ENCODE measurements at places on chromosomes 6 and 20.
A peak's percentile ranks its signal among the peaks of the same experiment; 100 is the strongest.

GRCh38 chr6:22056398-22056797, 240.4 kb downstream of the PRL start:
- DNase-seq, result no peak

DNA sequence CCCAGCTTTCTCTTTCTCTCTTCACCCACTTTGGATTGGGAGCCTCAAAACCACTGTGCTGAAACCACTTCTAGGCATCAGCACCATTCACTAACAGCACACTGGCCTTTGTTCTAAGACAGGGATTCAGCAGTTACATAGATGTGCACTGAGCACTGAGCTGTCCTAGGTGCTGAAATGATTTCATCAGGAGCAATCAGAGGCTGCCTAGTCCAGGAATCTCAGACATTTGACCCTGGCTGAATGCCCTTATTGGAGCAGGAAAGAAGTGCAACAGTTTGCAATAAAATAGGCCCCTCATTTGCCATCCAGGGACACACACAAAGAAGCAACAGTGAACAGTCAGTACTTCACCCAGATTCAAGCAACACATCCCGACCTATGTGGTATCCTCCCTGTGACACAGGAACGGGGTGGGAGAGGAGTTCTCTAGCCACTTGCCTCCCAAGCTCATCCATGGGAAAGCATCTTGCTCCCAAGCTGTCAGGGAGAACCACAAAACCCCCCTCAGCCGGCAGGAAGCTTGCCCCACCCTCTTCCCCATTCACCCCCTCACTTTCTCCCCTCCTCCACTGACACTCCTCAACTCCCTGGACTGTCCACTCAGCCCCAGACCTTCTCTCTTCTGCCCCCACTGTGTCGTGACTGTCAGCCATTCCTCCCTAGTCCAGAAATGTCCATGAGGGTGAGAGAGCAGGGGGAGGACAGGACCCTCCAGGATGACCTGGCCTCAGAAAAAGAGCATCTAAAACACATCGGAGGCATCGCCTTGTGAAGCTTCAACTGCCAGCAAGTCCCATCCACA, 304.4 kb downstream of the PREX1 start:
- no peak for DNase-seq

DNA sequence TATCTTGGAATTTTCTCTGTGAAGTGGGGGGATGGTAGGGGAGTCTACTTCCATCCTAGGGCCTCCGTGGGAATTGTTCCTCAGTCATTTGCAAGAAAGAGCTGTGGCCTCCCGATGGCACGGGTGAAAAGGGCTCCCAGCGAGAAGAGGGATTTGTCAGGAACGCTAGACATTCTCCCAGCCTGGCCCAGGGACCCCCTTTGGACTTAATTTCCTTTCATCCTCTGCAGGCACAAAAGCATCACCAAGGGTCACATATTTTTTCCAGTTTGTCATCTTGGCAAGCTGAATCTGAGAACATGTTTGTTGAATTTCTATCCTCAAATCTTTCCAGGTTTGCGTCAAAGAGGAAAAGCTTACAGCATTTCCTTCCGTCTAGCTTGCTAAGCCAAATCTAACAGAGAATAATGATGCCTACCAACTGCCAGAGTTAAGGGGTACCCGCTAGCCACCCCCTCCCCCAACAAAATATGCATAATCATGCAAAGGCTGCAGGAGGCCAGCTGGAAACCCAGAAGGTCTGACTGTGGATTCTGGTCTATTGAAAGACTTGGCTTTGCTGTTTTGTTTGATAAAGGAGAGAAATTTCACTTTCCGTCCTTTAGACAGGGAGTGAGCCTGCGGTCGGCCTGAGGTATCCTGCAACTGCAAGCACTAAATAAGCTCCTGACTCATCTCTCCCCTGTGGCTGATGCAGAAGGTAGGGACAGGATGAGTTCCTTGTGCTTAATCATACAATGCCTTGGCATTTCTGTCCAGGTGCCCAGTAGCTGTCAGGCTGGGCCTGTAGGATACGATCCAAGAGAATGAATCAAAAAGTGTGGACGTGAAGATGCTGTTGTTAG, 23.1 kb downstream of the PSMG4 start:
- DNase-seq, result no peak

DNA sequence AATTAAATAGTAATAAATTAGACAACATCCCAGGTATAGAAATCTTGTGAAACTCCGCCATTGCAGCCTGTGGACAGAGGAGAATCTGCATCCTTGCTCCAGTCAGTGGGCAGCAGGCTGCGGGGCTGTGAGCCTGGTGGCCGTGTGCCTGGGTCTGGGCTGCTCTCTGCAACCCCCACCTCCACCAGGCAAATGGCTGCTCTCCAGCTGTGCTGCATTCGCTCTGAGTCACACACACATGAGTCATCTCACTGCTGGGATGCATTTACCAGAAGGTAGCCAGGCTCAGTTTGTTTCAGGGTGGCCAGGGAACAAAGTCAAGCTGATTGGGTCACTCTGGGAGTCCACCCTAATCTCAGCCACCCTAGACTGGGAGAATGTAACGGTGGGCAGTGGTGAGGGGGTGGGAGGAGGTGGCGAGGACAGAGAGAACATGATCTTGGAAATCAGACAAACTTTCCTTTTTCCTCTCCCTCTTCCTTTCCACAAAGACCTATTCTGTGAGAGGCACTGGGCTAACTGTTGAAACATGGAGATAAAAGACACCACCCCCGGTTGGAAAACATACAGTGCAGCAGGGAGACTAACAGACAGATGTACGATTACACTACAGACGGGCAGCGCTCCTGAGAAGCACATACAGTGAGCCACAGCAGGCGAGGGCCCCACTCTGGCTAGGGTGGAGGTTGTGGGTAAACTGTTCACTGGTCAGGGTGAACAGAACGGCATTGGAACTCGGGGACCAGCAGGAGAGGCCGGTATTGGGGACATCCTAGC, 59.2 kb downstream of the TRAM2 start:
- DNase-seq, result peak; percentile 50

DNA sequence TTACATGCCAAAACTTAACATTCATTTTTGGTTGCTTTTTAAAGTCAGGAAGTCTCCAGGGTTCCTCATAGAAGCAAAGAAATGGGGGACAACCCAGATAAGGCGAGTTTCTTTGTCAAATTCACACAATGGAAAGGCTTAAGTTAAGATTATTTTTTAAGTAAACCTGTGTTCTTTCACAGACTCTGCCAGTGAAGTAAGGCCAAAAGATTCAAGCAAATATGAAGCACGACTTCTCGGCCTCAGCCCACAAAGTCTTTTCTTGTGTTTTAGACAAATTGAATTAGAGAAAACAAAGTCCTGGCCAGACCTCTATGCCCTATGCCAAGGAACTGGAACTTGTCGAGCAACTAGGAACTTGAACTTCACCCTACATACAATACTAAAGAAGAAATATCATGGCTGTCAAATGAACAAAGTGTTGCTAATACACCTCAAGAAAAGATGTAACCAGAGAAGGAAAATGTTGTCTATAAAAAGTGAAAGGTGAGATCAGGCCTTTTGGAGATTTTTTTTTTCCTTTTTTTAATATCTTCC, 540.0 kb upstream of the JARID2 start:
- no peak for DNase-seq

- DNase-seq, result no peak
Observed at GRCh38 chr6:111959766-111960165, 86.5 kb upstream of the FYN start.

GRCh38 chr6:31723980-31724691, 963 bp downstream of the MPIG6B start:
- no peak for DNase-seq

- no peak for DNase-seq
Observed at GRCh38 chr20:19750907-19751636, 7.0 kb upstream of the RIN2 start.

DNA sequence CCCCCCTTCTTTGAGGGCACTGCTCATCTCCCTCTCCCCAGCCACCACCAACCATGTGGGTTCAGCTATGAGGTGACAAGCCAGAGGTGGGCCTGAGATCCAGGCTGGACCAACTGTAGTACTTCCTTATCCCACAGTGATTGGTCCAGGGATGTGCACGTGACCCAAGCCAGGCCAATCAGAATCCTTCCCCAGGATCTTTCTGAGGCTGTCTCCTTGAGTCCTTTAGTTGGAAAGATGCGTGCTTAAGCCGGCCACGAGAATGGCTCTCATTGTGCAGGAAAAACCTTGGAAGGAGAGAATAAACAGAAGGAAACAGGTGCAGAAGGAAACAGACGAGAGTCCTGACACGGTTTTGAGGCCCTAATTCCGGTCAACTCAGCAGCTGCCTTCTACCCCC, 39.2 kb downstream of the ZC3H12D start:
- no peak for DNase-seq

GRCh38 chr20:13099676-13100075, 90.9 kb downstream of the SPTLC3 start:
- DNase-seq, result no peak

DNA sequence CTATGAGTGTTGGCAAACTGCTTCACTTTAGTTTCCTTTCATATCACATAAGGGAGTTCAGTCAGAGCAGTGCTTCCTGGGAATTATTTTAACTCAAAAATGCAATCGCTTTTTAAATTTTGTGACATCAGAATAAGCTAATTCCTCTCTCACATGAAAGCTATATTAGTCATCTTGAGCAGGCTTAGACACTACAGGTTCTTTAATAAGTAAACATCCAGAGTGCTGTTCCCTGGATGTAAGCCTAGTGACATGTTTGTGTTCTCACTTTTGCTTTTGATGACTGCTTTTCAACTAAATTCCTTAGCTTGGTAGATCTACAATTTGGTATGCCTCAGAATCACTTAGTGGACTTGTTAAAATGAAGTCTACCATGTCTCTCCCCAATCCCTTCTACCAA, 252.7 kb upstream of the POU3F2 start:
- no peak for DNase-seq

- DNase-seq, result no peak
Observed at GRCh38 chr6:1415416-1416063, 26.2 kb downstream of the FOXF2 start.

DNA sequence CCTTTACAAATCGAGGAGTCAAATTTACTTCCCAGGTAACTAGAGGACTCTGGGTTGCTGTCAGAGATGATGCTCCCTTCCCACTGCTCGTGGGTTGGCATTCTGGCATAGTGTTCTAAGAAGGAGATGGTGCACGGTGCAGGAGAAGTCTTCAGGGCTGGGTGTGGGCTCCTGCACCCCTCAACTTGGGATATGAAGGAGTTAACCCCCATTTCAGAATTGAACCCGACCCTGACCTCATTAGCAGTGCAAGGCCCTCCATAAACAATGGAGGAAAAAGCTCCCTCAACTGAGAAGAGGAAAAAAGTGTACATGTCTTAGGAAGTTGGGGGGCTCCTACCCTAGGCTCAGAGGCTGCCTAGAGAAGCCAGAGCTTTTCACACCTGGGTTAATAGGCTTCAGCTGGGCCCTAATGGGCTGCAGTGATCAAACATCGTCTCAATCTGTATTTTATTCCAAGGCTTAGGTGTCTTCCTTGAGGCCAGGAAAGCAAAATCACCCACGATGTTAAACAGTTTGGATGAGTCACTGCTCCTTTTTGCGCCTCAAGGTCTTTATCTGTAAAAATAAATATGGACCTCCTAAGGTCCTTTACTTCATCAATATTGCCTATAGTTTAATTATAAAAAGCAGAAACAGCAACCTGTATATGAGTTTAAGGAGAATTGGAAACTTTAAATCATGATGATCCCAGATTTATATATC, 29.4 kb downstream of the TFAP2B start:
- no peak for DNase-seq

DNA sequence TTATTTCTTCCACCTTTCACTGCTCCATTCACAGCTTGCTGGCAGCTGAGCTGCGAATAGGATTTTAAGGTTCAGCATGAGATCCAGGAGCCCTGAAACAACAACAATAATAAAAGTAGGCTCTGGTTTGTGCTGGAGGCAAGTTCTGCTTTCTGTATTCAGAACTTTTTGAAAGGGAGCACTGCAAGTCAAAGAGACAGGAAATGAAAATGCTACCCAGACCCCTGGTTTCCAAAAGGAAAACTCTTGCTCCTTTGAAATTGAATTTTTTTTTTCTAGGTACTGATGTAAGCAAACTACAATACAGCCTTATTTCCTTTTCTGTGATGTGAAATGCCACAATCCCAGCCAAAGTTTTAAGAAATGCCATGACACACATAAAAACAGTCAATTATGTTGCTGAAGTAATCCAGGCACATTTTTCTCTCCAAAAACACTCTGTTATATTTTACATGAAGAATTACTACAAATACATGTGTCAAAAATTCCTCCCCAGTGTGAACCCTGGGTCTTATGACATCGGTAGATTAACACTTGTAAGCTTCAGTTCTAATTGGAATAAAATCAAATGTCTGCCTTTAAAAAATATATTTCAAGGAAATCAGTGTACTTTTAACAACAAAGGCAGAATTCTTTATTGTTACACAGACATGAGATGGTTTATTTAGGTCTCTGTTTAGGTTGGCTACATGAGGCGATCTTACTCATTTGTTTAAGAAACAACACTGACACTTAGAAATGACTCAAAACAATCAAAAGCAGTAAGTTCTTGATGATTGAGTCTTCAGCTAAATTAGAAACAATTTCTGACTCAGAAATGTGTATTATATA, 656.7 kb downstream of the EPHA7 start:
- DNase-seq, result no peak

GRCh38 chr6:165417278-165417865, 108.0 kb upstream of the C6orf118 start:
- no peak for DNase-seq

DNA sequence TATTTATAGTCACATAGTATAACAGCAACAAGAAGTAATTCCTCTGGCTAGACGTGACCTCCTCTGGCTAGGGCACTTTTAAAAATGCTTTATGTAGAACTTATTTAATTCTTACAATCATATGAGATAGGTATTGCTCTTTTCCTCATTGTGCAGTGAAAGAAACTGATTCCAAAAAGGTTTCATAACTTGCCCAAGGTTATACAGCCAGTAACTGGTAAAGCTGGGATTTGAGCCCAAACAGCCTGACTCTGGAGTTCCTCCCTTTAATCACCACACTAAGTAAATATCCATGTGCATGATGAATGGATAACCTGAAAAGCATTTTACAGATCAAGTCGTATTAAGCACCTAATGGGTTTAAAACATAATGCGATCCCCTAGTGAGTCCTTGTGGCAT, 214.6 kb downstream of the PRL start:
- DNase-seq, result no peak

DNA sequence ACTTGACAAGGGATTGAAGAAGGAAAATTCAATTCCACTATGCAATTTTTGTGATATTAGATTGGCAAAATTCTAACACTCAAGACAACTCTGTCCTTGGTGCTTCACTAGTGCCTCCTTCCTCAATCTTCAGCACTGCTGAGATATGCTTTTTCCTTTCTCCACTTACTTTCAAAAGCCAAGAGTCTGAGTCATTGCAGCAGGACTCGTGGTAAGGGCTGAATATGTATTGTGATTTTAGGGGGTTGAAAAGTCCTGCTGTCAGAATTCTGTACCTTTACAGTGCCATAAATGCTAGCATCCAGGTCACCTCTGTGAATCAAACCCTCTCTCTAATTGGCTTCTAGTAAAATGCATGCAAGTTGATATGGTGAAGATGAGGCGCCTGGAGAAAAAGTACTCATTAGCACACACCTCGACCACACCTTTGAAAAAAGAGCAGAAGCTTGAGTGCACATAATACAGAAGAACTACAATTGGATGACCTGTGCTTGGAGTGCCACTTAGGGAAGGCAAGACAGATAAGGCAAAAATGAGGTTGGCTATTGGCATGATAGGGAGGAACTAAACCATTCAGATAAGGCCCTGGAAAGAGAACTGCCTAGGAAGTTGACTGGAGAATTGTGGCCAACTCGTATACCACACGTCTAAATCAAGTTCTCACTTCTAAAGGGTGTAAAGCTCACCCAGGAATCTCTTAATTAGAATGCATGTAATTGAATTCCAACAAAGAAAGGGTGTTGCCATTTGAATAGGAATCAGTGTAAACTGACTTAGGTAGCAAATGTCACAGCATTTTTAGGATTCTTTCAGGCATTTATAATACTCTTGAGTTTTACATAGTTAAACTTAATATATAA, 43.6 kb upstream of the FAM83B start:
- DNase-seq, result no peak
